ENCODE measurements at places on chromosomes 2 and 18. TPM values are rescaled to one million over a fixed set of nuclear protein-coding genes. Genes with fewer than 3 reads are reported as not detected.

The C2orf69 gene
- 3.7 TPM for total RNA-seq

The PSD4 gene
- 0.08 TPM for total RNA-seq

The NBEAL1 gene
- 46.5 TPM for total RNA-seq

The NT5C1B gene
- not detected for total RNA-seq

Data from smooth muscle cell of the coronary artery (primary cell).